ENCODE measurements at places on chromosomes 11 and 22.

- DNase-seq: no peak
Measured at GRCh38 chr11:23974051-23974450, 522.8 kb upstream of the LUZP2 start.

- DNase-seq: no peak
Measured at GRCh38 chr11:58845386-58845785, 882 bp upstream of the GLYATL2 start.

DNA sequence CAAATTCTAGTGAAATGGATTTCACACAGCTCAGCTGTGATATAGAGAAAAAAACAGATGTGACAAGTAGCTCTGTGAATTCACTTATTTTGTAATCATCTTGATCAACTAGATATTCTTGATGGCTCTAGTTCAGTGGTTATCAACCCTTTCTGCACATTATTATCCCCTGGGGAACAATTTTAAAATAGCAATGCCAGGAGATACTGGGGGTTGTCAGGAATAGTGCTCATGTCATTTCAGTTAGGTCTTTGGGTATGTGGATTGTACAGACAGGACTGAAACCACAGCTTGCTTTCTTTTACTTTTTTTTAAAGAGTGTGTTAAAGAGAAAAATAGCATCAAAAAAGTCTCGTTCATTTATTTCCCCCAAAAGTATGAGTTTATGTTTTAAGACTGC lies 269.0 kb upstream of the PDGFD start:
- DNase-seq: no peak

GRCh38 chr11:131499199-131499598 lies 128.8 kb downstream of the NTM start:
- DNase-seq: no peak

DNA sequence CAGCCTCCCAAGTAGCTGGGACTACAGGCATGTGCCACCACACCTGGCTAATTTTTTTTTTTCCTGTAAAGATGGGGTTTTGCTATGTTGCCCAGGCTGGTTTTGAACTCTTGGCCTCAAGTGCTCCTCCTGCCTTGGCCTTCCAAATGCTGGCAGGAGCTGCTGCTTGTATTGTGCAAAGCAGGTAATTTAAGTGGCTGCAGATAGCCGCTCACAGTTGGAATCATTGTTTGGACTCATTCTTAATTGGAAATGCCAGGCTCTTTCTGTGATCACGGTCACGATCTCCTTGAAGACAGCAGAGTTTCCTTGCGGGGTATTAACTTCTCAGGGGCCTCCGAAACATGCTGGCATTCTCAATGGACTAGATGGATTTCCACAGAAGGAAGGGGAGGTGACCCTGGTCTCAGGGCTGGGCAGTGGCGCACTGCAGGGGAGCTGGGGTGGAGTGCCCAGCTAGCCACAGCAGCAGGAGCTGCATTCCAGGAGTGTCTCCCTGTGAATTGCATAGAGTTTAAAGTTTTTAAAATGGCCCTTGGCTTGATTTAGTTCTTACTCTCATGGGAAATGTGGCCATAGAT lies 136.1 kb downstream of the MORC2 start:
- DNase-seq: no peak

DNA sequence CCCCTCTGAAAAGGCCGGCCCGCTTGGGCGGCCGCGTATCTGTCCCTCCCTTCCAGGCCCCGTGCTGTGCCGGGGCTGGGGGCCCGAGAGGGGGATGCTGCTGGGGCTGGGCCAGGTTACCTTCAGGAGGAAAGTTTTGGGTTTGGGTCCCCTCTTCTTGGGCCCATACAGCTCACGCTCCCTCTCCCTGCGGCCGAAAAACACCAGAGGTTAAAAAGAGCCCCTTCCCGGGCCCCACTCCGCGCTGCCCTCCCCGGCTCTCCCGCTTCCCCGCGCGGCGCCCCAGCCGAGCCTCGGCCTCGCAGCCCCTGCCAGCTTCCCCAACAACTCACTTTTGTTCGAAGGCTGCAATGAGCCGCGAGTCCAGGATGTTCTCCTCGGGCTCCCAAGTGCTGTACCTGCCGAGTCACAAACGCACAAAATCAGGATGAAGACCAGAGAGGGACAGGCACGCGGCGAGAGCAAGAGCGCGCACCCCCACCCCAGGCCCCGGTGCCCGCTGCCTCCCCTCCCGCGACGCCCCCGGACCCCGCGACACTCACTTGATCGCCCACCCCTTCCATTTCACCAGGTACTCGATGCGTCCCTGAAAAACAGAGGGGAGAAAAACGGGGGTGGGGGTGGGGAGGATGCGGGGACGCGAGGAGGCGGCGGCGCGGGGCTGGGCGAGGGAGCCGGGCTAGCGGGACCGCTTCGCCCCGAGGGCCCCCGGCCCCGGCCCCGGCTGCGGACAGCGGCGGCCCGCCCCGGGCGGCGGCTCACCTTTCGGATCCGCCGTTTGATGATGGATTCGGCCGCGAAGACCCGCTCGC lies 450 bp downstream of the CBX6 start:
- DNase-seq: no peak

GRCh38 chr11:124745270-124745834 lies 5.6 kb downstream of the NRGN start:
- DNase-seq: no peak

DNA sequence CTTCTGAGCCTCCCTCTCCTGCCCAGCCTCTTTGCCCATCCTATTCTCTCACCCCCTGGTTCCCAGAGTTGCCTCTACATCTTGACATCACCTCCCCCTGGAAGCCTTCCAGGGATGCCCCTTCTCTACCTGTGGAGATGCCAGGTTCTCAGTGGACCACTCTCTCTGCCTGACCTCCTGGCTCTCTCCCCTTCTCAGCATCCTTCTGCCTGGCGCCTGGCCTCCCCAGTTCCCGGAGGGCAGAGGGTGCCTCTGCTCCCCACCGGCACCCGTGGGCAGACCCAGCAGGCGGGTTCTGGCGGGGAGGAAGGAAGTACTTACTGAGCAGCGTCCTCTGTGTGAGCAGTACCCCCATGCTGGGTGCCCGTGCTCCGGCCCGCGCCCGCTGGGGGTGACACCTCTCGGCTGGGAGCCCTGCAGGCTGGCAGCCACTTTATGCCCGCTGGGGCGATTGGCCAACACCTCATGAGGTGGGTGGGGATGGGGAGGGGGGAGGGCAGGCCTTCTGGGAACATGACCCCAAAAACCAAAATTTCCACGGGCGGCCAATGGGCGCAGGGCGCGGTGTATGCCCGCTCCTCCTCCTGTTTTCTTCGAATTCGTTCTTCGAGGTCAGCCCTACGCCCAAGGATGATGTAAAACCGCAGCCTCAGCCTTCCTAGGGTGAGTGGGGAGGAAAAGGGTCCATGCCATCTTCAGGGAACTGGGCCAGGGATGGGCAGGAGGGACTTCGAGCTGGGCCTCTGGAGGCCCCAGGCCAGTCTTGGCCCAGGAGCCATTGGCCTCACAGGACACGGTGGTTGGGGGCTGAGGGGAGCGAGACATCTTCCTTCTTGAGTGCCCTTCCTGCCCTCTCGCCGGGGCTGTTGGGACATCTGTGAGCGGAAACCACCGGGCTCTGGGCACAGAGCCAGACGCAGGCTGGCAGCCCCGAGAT lies at the start of gene OSM:
OSM (minus strand) TSS at position 407 of the 937 bp plus-strand sequence; CDS start at position 355, 52 bp downstream.
- peak; percentile 61 for DNase-seq

- no peak for DNase-seq
Measured at GRCh38 chr11:124916370-124916710, 2.7 kb upstream of the HEPN1 start.

- no peak for DNase-seq
Measured at GRCh38 chr11:77171885-77172665, 44.0 kb downstream of the MYO7A start.

DNA sequence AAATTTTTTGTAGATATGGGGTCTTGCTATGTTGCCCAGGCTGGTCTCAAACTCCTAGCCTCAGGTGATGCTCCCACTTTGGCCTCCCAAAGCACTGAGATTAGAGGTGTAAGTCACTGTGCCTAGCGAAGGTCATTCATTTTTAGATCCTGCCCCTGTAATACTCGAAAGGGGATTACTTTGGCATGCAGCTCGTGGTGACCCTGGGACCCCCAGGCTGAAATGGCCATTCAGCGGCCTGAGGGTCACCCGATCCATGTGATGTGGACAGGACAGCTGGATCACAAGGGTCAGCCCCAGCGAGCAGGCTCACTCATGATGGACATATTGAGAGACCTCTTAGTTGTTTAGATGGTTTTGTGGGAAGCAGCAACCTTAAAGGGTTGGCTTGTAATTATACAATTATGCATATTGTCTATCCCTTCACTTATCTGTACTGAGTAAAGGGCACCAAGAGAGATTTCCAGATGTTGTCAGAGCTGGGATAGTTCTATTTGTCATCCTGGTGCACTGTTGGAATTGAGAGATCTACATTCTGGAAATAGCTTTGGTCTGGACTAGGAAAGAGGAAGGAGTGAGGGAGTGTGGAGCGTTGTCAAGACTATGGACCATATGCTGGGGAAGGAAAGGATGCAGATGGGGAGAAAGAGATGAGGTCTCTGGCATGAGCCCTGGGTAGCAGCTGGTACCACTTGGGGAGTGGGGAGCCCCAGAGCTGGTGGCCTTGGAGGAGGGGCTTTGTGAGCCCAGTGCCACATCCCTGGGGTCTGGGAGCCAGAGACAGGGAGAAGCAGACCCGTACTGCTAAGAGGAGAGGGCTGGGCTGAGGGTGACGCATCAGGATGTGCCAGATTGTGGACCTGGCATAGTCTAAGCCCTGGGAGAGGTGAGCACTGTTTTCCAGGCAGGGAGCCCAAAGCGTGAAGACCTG lies 15.5 kb downstream of the RHBDD3 start:
- no peak for DNase-seq

DNA sequence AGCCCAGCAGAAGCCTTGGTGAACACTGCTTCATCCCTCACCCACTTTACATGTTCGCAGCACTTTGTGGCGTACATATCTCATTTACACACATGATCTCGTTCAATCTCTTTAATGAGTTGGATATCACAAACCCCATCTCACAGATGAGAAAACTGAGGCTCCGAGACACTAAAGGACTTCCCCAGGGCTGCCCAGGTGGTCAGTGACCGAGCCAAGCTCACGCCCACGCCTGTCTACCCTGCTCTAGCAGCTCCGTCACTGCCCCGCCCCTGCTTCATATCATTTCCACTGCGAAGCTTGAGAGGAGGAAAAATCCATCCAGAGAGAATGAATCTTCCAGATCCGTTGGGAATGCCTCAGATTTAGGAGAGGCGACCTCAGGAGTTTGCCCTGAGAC lies 11.8 kb upstream of the DSCAML1 start:
- no peak for DNase-seq

GRCh38 chr22:50485221-50486131 lies 1.2 kb upstream of the MIOX start:
- no peak for DNase-seq

GRCh38 chr11:128465946-128466705 lies 121.2 kb downstream of the ETS1 start:
- DNase-seq: no peak

DNA sequence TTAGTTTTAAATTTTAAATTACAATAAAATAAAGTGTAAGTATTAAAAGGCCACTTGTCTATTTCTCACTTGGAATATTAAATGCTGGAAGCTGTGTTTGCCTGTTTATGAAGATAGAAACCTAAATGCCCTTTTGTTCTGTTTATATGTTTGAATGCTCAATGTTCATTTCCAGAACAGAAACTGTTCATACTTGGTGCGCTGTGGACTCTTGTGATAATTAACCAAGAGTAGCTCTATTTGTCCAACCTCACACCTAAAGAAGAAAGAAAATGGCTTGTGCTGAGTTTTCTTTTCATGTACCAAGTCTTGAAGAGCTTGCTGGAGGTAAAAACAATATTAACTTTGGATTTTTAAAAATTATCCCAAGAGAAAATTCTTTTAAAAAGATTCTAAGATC lies 5.7 kb downstream of the C11orf54 start:
- no peak for DNase-seq

DNA sequence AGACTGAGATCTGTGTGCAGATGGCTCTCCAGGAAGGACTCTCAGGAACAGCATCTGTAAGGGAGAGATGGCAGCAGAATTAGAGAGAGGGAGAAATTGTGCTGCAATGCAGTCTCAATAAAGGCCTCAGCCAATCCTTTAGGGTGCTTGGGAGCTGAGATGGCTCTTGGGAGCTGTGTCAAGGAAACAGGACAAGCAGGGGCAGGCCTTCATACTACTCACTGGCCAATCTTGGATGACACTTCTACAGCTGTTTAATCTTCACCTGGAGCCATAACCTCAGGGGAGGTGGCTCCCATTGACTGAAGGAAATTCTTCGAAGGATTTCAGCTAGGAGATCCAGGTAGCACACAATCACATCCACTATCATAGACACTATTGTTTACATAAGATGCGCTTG lies 10.0 kb downstream of the OR5B21 start:
- DNase-seq: no peak

DNA sequence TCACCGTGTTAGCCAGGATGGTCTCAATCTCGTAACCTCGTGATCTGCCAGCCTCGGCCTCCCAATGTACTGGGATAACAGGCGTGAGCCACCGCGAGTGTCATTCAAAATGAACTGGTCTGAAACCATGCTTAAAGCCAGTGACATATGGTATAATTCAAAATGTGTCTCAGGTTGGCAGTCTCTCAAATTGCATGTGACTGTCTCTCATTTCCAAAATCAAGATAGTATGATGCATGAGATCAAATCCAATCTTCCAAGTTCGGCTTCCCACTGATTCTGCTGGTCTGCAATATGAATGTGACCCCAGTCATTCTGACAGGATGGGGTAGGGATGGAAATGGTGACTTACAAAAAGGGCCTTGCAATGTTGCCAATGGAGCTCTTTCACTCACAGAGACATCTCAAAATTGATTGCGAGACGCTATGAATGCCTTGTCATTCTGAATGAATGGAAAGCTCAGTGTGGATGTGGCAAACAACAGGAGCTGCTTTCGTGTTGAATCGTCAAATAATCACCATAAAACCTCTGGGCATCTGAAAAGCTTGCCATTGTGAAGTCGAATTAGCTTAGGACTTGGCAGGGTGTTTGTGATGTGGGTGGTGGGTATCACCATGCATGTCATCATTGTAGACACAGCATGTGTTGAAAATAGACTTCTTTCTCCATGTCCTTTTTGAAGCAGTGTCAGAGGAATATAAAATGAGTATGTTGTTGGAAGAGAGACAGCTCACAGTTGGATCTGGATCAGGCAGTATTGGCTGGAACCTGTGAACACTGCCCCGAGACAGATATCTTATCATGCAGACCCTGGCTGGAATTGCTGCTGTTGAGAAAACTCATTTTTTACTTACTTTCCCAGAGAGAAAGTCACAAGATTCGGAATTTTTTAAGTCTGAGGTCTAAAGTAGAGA lies 12.2 kb downstream of the SLN start:
- no peak for DNase-seq

DNA sequence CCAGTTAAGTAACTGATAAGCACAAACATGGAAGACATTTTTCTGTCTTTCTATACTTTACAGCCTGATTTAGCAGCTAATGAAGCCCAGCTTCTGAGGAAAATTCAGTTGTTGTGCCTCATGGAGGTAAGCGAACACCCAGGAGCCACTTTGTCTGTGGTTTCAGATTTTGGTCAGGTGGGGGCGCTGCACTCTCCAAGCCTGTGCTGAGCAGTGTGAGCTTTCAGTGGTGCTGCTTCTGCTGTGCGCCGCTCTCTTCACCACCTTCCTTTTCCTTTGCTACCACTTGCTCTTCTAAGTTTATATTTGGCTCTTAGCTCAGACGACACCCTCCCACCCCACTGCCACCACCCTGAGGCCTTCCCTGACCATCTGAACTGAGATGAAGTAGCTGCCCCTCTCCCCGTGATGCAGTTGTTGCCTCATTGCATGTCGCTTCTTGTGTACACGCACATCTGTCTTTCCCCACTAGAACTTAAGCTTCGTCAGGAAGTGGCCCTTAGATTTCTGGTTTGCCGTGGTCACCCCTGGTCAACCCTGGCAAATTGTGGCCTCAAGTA lies 14.0 kb downstream of the PSMD13 start:
- DNase-seq: peak; percentile 66

All from activated T-cell treated with anti-CD3 and anti-CD28 coated beads for 24 hours (primary cell).